Naive B cell (primary cell): ENCODE measurements at places on chromosomes 6 and 20. TPM values are rescaled to one million over a fixed set of nuclear protein-coding genes. Genes with fewer than 3 reads are reported as not detected.
A peak's percentile ranks its signal among the peaks of the same experiment; 100 is the strongest.

DNA sequence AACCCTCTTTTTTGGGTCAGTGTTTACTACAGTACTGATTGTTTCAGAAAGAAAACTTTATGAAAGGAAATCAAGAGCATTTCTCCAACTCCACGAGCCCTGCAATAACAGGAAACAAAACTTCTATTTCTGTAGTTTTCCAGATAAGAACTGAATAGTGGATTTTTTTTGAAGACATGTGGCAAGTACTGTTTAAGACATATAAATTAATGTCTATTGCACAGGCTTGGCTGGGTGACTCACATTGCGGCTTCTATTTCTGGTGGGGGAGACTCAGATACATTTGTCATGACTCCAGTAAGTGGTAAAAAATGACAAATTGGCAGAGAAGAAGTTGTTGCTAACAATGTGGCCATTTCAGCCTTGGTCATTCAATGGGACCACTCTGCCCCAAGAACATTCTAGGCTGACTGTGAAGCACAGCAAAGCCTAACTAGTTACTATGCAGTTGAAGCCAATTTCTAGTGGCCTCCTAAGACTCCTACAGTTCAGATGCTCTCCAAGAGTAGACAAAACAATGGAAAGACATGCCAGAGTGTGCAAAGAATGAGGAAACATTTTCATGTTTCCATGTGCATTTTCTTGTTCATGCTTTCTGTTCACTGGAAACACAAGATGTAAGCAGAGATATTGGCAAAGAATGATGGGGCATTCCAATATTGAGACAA, 200.9 kb downstream of the EDN1 start:
- H3K27ac ChIP-seq, result no peak overlapping the region
- peaks cover 7% of the 10 kb centered on the region for H3K27me3 ChIP-seq
- H3K4me3 ChIP-seq, result no peak overlapping the region
- DNase-seq, result no peak
- H3K4me1 ChIP-seq, result no peaks in the 10 kb centered on the region

- H3K4me1 ChIP-seq, result peaks cover 37% of the 10 kb centered on the region
- no peak overlapping the region for H3K4me3 ChIP-seq
- no peak for DNase-seq
- no peaks in the 10 kb centered on the region for H3K27me3 ChIP-seq
Observed at GRCh38 chr20:4925842-4926530, 75.3 kb downstream of the SLC23A2 start.

Gene PRPF6
- polyA plus RNA-seq, result 46.4 TPM

DNA sequence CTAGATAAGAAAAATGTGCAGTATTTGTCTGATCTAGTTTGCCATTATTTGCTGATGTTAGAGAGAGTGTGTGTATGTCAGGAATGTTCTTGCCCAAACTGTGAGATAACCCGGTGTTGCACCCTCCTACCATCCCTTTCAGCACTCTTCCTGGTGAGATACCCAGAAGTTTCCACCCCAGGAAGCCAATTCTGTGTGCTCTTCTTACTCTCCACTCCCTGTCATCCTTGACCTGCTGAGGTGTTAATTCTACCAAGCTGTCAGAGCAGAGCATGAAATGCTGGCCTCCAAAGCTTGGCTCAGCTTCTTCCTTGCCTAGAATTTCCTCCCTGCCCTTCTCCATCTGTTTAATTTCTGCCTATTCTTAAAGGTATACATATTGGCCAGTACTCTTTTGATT, 237.3 kb upstream of the CNR1 start:
- H3K4me1 ChIP-seq, result no peaks in the 10 kb centered on the region
- H3K27ac ChIP-seq, result no peak overlapping the region
- H3K4me3 ChIP-seq, result no peak overlapping the region
- peaks cover 9% of the 10 kb centered on the region for H3K27me3 ChIP-seq
- H3K36me3 ChIP-seq, result no peaks in the 10 kb centered on the region
- DNase-seq, result no peak

DNA sequence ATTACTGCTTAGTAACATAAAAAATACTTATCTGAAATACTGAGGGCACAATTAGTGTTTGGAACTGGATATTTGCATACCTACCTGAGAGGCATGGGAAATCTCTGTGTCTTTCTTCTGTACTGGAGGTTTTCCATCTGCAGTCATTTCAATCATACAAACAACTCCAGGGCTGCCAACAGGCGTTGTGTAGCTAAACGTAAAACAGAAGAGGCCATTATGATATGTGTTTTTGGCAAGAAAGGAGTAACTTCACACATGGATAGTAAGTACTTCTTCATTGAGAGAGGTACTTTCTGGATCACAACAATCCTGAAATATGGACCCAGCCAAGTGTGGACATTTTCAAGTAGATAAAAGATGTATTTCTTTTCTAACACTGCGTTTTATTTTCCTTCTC, 363.4 kb downstream of the PHF3 start:
- DNase-seq, result no peak
- H3K27me3 ChIP-seq, result no peaks in the 10 kb centered on the region
- H3K4me3 ChIP-seq, result no peak overlapping the region
- no peaks in the 10 kb centered on the region for H3K4me1 ChIP-seq
- no peak overlapping the region for H3K27ac ChIP-seq

DNA sequence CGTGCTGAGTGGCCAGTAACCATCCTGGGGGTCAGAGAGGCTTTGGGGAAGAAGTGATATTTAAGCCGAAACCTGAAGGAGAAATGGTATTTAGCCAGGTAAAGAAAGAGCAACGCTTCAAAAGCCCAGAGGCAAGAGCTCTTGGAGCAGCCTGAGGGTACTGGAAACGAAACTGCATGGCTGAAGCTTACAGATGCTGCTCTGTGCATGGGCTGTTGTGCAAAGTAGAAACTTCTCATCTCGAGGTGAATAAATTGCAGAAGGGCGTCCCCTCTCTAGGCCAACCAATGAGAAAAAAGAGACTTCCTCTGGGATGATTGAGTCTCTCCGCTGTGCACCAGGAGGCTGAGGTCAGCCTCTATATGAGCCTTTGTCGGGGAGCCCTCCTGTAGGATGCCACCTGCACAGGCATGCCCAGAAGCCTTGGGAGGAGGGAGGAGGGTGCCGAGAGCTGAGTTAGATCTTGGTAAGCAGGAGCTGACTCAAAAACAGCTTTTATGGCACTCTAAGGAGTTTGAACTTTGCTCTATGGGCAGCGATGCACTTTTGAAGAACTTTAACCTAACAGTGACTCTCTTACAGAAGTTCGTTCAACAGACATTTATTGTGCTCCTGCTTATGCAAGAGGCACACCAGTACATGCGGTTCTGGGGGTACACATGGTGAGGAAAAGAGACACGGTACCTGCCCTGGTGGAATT, 61.6 kb upstream of the EDN1 start:
- H3K4me1 ChIP-seq, result no peaks in the 10 kb centered on the region
- no peak overlapping the region for H3K4me3 ChIP-seq
- no peaks in the 10 kb centered on the region for H3K27me3 ChIP-seq
- no peak overlapping the region for H3K27ac ChIP-seq
- no peak for DNase-seq
- no peaks in the 10 kb centered on the region for H3K36me3 ChIP-seq

- H3K27ac ChIP-seq, result peak overlapping the region; percentile 51
- H3K36me3 ChIP-seq, result no peaks in the 10 kb centered on the region
Observed at GRCh38 chr20:32364554-32365208, 6.5 kb downstream of the ASXL1 start.

Gene CTAGE9
- polyA plus RNA-seq, result not detected

GRCh38 chr6:18503593-18504231, 116.6 kb downstream of the RNF144B start:
- H3K36me3 ChIP-seq, result no peaks in the 10 kb centered on the region
- no peak overlapping the region for H3K27ac ChIP-seq
- H3K4me1 ChIP-seq, result peaks cover 16% of the 10 kb centered on the region
- DNase-seq, result peak; percentile 32
- peak overlapping the region; percentile 56 for H3K4me3 ChIP-seq
- no peaks in the 10 kb centered on the region for H3K27me3 ChIP-seq

- no peak overlapping the region for H3K27ac ChIP-seq
- no peaks in the 10 kb centered on the region for H3K4me1 ChIP-seq
- H3K4me3 ChIP-seq, result no peak overlapping the region
Observed at GRCh38 chr6:9233226-9233625, 797.9 kb upstream of the SLC35B3 start.

DNA sequence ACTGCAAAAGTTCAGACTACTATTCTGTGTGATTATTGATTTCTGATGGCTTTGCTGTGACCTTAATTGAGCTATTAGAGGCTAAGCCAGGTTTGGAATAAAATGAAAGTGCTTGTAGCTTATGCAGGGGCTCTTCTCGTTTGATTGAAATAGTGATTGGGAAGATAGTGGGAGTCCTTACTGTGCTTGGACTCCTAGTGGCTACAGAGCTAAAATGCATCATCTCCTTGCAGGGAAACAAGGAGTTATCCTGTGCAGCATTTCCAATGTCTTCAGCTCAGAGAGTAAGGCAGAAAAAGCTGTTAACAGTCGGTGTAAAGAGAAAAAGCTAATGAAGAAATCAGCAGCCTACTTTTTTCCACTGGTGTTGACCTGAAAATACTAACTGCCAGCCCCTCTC, 173.5 kb downstream of the SLC35F1 start:
- no peak for DNase-seq
- no peak overlapping the region for H3K27ac ChIP-seq
- no peaks in the 10 kb centered on the region for H3K36me3 ChIP-seq
- no peak overlapping the region for H3K4me3 ChIP-seq

DNA sequence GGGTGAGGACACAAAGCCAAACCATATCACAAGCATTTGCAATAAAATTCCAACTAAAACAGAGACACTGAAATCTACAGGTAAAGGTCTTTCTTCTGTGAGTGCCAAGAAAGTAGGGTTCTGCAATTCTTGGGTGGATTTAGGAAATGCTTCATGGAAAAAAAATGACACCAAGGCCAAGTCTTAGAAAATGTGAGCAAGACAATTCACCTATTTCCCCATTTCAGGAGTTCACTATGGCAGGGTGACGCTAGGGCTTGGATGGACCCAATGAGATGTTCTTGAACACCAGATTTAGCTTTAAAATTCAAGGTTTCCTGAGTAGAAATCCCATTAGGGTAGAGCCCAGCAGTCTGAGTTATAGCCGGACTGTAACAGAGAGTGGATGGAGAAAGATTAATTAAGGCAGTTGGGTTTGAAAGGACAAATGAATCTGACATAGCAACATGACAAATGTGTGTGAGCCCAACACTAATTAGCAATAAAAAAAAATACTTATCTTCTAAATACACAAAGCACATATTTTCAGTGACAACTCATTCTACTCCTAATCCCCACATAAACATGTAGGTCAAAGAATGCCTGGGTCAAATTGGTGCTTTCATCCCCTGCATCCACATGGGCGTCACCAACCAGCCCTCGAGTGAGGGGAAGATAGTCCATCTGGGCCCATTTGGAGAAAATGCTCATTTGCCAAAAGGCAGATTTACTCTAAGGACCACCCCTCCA, 180.4 kb upstream of the JARID2 start:
- DNase-seq, result no peak
- H3K36me3 ChIP-seq, result no peaks in the 10 kb centered on the region
- peaks cover 30% of the 10 kb centered on the region for H3K4me1 ChIP-seq
- no peak overlapping the region for H3K27ac ChIP-seq
- H3K4me3 ChIP-seq, result no peak overlapping the region

Gene LMBRD1
- 85.1 TPM for polyA plus RNA-seq

Gene CLDN20
- polyA plus RNA-seq, result not detected

GRCh38 chr20:57193094-57193493, 73.3 kb downstream of the BMP7 start:
- H3K27ac ChIP-seq, result no peak overlapping the region
- no peak for DNase-seq
- no peaks in the 10 kb centered on the region for H3K4me1 ChIP-seq
- H3K4me3 ChIP-seq, result no peak overlapping the region

GRCh38 chr6:35907750-35908149, 13.1 kb downstream of the SRPK1 start:
- peaks cover 8% of the 10 kb centered on the region for H3K4me1 ChIP-seq
- H3K4me3 ChIP-seq, result no peak overlapping the region
- no peaks in the 10 kb centered on the region for H3K27me3 ChIP-seq
- DNase-seq, result no peak
- H3K27ac ChIP-seq, result no peak overlapping the region
- peaks cover 27% of the 10 kb centered on the region for H3K36me3 ChIP-seq

Gene EYS
- polyA plus RNA-seq, result not detected
